ENCODE measurements at places on chromosomes 3 and 15. TPM values are rescaled to one million over a fixed set of nuclear protein-coding genes. Genes with fewer than 3 reads are reported as not detected.

RFX7 gene
- 6.9 TPM for total RNA-seq

IGF2BP2 gene
- 126 TPM for total RNA-seq

GRCh38 chr15:92807971-92808571 is 92.1 kb upstream of the CHD2 start:
- DNase-seq = no peak

DNA sequence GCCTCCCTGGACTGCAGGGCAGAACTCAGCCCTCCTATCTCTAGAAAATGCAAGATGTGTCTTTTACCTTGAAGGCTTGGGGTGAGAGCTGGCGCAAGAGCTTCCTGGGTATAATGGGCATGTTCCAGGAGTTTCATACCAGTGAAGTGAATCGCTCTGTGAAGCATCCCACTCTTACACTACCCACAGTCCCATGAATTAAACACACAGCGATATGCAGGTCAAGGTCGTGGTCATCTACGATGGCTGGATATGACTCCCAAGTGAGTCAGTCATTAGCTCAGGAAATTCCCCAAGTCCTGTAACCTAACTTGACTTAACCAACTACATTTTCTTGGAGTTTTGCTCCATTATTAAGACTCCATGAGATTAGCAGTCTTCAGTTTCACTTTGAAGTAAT is 439.7 kb downstream of the NTRK3 start:
- DNase-seq = peak; percentile 99

GRCh38 chr3:12442654-12443501 is 41.4 kb upstream of the TSEN2 start:
- peak; percentile 33 for DNase-seq

DNA sequence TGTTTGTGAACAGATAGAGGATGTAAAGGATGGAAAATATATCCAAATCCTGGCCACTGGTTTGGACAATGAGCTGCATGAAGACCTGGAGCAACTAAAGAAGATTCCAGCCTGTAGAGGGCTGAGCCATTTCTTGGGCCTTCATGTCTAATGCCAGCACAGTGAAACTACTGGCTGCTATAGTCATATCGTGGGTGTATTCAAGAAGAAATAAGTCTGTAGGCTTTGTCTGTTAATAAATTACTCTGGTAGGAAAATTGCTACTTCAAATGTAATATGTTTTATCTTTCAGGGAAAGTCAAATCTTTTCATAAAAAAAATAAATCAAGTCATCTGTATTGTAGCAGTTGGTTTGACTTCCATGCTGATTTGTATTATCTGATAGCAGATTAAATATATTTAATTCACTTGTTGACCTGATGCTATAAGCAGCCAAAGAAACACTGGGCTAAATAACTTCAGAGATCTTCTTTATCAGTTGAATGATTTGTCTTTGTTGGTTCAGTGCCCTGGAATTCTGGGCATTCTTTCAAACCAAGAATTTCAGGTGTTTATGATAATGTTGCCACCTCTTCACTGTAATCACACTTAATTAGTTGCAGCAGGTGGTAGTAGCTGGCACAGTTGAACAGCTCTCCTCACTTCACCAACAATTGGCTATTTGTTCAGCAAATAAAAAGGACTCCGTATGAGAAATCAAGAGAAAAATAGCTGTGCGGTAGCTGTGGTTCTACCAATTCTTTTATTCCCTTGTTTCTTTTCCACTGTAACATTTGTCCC is 1109.5 kb downstream of the NSUN3 start:
- DNase-seq = no peak

- peak; percentile 97 for DNase-seq
Measured at GRCh38 chr3:117706037-117706436, 996.5 kb downstream of the TUSC7 start.

- DNase-seq = no peak
Measured at GRCh38 chr3:131540821-131541220, 38.0 kb upstream of the MRPL3 start.

GRCh38 chr15:48330105-48330785 is 984 bp upstream of the DUT start:
- peak; percentile 8 for DNase-seq

DNA sequence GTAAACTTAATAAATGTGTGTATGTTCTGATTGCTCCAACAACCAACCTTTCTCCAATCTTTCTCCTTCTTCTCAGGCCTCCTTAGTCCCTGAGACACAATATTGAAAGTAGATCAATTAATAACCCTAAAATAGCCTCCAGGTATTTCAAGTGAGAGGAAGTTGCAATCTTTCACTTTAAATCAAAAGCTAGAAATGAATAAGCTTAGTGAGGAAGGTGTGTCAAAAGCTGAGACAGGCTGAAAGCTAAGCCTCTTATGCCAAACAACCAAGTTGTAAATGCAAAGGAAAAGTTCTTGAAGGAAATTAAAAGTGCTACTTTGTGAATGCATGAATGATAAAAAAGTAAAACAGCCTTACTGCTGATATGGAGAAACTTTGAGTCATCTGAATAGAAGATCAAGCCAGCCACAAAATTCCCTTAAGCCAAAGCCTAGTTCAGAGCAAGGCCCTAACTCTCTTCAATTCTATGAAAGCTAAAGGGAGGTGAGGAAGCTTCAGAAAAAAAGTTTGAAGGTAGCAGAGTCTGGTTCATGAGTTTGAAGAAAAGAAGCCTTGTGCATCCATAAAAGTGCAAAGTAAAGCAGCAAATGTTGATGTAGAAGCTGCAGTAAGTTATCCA is 38.6 kb downstream of the CCDC80 start:
- no peak for DNase-seq

DNA sequence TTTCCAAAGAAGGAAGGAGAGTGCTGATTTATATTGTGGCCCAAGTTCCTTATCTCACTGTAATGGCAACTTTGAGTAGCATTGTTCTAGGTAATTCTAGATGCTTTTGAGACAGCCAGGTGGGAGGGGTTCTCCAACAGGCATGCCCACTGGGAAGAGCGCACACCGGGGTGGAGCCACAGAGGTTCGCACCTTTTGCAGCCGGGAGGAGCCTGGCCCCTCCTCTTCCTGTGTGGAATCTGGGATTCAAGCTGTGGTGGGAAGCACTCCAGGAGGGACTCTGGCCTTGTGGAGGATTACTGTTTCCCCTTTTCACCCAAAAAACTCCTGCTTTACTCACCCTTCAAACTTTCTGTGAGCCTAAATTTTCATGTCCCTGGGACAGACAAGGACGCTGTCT is 53.1 kb downstream of the CFAP20DC start:
- no peak for DNase-seq

- DNase-seq = no peak
Measured at GRCh38 chr15:51218299-51218938, 120.0 kb downstream of the CYP19A1 start.

GRCh38 chr3:155019575-155019974 is 60.5 kb upstream of the MME start:
- DNase-seq = peak; percentile 68

- peak; percentile 34 for DNase-seq
Measured at GRCh38 chr3:52742418-52743041, 28.2 kb downstream of the NEK4 start.
